ENCODE measurements at places on chromosomes 7 and 10.

DNA sequence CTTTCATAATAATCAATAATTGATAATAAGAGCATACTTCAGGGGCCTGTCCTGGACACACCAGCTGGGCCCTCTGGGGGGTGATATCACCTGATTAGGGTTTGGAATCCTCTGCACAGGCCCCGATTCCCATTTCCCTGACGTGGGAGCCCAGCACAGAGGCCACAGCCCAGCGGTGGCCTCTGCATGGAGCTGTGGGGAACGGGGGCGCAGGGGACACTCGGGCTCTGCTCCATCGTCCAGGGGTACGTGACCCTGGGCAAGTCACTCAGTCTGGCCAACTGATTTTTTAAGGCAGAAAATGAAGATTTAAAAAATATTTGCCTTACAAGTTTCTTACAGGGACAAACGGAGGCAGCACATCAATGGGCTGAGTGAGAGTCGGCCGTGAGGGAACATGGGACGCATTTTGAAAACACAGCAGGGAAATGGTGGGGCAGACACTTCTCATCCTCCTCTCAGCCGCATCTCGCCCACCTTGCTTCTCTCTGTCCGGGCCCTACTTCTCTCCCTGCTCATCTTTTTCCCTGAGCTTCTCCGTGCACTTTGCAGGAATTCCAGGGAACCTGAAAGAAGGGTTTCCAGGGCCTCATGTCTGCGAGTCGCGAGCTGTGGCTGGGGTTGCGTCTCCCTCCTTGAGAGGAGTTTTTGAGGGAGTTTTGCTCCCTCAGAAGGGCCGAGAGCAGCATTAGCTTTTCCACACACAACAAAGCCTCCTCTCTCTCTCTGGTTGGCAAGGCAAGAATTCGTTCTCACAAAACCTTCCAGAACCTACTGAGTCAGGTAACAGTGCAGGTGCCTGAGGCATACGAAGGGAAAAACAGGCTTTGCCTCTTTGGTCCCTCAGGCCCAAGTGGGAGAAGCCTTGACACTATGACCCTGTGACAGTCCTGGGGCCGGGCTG, 312.0 kb downstream of the WDR37 start:
- no peak for DNase-seq

GRCh38 chr7:137990251-137990941, 11.5 kb downstream of the CREB3L2 start:
- no peak for DNase-seq

GRCh38 chr10:67004690-67005089, 78.9 kb downstream of the LRRTM3 start:
- no peak for DNase-seq

GRCh38 chr10:100788002-100788903, 42.9 kb downstream of the PAX2 start:
- peak; percentile 72 for DNase-seq

GRCh38 chr10:14009371-14010100, 321.2 kb downstream of the FRMD4A start:
- DNase-seq, result no peak

DNA sequence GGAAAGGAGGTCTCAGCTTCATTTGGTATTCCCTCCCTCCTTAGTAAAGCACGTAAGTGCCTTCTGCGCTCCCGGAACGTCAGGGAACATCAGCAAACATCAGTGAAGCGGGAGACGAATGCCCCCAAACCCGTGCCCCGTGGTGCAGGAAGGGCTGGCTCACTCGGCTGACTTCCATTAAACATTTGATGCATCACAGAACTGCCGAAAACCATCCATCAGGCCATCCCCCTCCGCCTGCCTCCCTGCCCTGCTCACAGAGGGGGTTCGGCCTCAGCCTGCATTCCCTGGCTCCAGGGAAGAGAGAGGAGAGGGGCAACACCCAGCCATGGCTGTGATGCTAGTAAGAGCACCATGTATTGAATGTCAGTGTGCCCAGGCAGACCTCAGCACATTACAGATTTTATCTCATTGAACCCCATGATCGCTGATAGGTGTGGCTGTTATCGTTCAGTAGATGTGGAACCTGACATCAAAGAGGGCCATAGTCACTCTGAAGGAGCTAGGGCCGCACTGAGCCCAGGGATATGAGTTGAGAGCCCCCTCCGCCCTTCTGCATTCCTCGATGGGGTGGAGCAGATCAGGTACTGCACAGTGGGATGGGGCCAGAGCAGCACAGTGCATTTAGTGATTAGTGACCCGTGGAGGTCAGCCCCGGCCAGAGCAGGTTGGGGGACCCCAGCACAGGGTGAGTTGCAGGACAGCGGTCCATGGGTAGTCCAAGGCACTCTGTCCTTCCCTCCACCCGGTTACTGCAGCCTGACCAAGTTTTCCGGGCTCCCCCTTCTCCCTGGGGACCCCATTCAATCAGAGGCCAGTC, 146.4 kb downstream of the RPS24 start:
- DNase-seq, result no peak

GRCh38 chr10:129568583-129569344, 101.7 kb downstream of the MGMT start:
- DNase-seq, result no peak

DNA sequence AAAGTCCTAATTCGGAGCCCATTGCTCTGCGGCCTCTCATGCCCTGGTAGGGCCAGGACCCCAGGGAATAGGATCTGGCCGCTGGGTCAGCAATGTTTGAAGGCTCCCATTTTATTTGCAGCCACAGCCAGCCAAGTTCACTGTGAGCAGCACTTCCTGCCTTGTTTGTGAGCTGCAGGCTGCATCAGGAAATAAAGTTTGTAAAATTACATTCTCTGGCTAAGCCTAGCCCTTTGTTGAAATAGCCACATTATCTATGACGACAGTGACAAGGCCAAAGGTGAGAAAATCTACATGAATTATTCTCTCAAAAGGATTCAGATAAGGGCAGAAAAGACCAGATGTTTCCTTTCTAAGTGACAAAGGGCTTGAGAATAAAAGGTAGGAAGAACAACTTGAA, 23.7 kb upstream of the ITGB1 start:
- DNase-seq, result no peak

DNA sequence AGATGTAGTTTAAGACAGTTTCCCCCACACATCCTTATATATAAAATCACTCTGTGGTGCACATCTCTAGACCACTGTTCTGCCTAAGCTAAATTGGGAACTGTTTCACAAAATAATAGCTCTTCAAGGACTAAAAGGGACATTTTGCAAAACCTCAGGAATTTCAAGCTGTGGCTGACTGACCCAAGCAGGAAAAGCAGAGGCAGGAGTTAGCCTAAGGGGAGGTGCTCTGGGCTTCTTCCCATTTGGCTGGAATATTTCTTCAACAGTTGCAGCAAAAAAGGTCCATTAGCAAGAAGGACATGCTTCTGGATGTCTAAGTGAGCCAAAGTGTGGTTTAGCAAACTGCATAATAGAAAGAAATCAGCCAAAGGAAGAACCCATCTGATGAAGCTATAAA, 551.2 kb upstream of the ANKRD30A start:
- DNase-seq, result no peak

- no peak for DNase-seq
Measured at GRCh38 chr10:88668465-88668864, 4.2 kb downstream of the LIPF start.

DNA sequence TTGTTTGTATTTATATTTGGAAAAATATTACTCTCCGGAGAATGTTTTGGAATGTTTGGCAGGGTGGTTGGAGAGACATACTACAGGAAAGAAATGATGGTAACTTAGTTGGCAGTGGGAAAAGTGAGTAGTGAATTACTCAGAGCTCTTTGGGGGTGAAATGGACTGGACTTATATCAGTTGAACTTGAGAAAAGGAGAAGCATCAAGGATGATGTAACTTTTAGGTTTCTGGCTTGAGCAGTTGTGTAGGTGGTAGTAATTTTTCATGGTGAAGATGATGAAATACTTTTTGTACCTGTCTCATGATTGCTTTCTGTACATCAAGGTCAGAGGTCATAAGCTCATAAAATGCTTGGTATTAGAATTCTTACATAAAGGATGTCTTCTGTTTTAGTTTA, 617.2 kb downstream of the AUTS2 start:
- DNase-seq, result no peak

- DNase-seq, result peak; percentile 78
Measured at GRCh38 chr10:71213127-71213621, 804 bp downstream of the UNC5B start.

DNA sequence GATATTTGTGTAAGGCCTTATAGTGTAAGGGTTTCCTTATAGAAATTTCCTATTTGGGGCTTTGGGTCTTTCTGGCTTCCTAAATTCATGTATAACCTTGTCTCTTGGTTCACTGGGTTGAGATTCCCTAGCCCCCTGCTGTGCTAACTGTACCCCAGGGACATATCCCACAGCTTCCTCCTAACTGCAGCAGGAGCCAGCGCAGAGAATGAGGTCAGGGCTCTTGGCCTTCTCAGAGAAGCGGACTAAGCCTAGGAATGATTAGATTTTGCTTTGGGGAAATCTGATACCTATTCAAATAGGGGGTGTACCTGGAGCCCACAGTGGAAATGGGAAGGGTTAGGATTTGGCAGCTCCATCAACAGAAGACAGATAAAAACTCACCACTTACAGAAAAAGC, 138.1 kb upstream of the EFCAB10 start:
- peak; percentile 6 for DNase-seq

DNA sequence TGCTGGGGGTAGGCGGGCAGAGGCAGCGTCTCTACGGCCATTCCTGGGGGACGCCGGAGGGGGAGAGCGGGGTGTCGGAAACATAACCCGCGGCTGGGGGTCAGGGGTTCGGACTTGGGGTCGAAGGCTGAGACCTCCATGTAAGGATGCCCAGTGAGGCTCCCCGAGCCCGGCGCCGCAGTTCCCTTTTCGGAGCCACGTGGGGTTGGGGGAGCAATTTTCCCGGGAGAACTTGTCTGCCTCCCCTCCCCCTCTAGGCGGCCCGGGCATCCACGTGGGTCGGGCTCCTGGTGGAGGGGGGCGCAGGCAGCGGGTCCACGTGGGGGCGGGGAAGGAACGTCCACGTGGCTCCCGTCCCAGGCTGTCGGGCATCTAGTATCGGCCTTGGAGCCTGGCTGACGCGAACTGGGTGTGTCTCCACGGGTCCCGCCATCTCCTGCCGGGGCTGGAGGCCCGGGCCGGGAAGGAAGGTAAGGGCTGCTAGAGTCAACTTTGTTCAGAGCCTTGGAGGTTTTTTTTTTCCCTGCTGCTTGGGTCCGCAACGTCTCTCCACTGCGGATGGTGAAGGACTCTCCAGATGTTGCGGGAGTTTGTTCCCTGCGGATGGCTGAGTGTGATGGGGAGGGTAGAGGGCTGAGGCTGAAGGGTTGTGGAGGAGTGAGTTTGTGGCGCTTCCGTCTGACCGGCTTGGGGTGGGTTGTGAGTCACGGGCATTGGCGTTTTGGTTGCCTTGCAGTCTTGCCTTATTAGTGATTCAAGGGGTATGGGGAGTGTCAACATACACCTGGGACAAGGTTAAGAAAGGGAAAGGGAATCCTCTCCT, 744 bp downstream of the PPRC1 start:
- peak; percentile 65 for DNase-seq

DNA sequence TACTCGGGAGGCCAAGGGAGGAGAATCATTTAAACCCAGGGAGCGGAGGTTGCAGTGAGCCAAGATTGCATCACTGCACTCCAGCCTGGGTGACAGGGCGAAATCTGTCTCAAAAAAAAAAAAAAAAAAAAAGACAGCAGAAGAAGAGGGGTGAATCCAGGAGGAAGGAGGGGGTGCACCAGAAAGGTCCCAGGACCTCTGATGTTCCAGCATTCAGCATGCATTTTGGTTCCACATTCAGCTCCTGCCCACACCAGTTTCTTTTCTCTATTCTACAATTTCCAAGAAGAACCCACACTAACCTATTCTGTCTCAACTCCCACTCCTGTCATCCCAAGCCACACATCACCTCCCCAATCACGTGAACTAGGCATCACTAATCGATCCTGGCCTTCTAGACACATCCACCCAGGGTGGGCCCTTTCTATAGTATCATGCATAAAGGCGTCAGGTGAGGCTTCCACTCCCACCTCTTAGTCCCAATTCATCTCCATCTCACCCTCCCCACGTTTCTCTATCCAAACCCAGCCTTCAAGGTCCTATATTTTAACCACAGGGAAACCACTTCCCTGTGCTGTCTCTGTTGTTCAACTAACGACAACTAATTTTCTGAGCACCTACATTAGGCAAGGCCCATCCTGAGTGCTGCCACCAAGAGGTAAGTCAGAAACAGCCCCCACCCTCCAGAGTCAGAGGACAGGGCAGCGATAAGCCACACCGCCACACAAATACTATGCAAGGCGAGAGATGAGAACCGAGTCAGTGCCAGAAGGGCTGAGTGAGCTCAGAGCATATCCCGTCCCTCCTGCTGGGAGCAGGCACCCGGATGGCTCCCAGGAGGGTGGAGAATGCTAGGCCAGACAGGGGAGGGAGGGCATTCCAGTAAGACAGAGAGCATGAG, 2.2 kb downstream of the ANXA11 start:
- DNase-seq, result peak; percentile 58

- DNase-seq, result no peak
Measured at GRCh38 chr7:84848219-84848973, 338.5 kb downstream of the SEMA3D start.

DNA sequence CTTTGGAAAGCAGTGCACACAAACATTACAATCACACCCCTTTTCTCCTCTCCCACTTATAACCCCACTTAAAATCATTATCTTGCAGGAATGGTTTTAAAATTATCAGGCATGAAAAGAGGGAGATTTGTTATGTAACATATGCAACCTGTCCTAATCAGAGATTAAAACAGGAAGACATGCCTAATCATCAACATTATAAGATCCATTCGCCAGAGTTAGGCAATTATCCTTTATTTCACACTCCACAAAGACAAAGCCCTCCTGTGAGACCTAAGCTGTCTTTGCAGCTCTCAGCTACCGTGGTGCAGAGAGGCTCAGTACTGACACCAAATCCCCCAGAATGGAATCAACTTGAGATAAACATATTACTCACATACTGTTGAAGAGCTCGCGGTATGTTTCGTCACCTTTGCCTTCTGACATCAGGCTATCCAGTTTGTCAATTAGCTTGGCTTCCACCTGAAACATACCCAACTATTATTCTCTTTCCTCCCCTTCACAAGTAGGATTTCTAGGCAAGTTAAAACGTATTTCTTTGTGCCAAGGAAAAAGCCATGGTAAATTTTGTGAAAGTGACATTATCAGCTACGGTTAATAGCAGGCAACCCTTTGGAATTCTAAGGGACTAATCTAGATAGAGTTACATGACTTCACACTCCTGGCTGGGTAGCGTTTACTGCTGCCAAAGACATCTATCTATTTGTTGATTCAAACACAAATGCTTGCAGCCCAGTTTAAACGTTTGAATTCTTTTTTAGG, 226.2 kb upstream of the IMMP2L start:
- peak; percentile 67 for DNase-seq

GRCh38 chr10:86372784-86373239, 6.2 kb upstream of the GRID1 start:
- DNase-seq, result no peak

DNA sequence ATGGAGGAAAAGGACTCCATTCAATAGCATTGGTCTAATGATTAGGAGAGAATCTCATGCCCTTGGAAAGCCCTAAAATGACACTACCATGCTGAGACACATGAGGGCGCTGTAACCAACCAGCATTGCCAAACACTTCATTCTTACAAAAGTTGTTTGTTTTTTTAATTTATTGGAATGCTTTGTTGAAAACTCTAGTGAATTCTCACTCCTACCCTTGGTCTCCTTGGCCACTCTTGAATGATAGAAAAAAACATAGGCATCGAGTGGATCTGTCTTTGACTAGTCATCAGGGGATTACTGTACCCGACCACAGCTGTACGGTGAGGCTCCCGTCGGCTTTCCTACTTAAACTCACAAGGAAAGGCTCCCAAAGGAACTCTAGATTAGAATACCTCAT, 29.3 kb upstream of the ADD3 start:
- DNase-seq, result peak; percentile 41

GRCh38 chr10:132560241-132560731, 22.7 kb downstream of the INPP5A start:
- no peak for DNase-seq

- no peak for DNase-seq
Measured at GRCh38 chr10:101879456-101880231, 36.0 kb upstream of the KCNIP2 start.
